Activated CD4-positive, alpha-beta T cell treated with anti-CD3 and anti-CD28 coated beads for 24 hours (primary cell): ENCODE measurements at places on chromosomes 7 and 10.

DNA sequence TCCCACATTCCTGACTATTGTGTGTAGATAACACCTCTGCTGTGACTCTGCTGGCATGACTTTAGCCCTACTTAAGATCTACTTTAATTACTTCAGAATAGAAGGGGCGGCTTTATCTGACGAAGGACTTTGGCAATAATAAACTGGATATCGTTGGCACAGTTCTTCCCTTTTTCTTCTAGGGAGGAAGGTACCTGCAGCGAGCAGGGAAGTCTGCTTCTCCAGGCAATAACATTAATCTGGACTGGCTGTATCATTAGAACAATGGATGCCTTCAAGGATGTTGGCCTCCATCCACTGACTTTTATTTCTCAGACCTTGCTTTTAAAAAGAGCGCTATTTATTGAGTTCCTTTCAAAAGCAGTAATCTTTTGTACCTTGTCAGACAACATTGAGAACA is 172.6 kb upstream of the THSD7A start:
- no peak for DNase-seq

- no peak for DNase-seq
Measured at GRCh38 chr7:105748701-105749100, 127.7 kb downstream of the ATXN7L1 start.

DNA sequence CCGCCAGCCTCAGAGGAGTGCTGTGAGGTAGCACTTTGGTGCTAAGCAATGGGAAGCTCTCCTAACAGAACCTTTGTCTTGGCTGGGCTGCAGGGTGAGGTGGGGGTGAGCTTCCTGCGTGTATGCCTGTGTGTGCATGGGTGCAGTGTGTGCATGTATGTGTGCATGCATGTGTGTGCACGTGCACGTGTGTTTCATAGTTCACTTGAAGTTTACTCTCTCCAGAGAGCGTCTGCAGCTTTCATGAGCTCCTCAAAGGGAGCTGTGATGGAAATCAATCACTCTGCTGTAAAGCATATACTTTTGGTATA is 4.9 kb upstream of the ZNF467 start:
- DNase-seq = no peak

- DNase-seq = no peak
Measured at GRCh38 chr7:122166740-122167139, 22.7 kb upstream of the AASS start.

GRCh38 chr7:28329661-28330363 is 82.5 kb upstream of the CREB5 start:
- no peak for DNase-seq

- DNase-seq = no peak
Measured at GRCh38 chr7:36969376-36969775, 245.1 kb upstream of the AOAH start.

GRCh38 chr7:24477398-24478136 is 95.7 kb upstream of the PALS2 start:
- no peak for DNase-seq

GRCh38 chr7:43535031-43535451 is 47.9 kb upstream of the STK17A start:
- no peak for DNase-seq

DNA sequence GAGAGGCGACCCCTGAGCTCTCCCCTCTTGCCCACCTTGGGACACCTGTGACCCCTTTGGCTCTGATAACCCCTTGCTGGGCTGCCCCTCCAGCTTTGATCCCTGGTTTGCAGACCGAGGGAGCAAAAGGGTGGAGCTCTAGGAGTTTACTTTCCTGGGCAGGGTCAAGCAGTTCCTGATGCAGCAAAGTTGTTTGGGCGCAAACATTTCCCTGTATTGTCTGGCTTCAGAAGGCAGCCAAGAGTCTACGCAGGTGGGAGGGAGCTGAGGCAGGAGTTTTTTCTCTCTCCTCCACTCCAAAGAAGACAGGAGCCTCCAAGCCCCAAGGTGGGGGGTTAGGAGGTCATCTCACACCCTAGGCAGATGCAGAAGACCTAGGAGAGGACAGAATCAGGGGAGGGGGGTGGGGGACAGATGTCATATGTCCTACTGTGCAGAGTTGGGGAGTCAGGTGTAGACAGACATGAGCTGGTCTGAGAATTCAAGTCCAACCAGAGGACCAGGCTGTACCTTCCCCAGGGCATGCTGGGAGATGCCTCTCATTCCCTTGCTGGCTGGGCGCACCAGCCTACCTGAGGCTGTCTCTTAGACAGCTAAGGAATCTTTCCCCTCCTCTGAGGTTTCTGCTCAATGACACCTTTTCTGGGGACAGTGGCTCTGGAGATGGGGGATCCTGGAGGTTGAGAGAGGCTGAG is 20.5 kb downstream of the TMEM270 start:
- DNase-seq = no peak

DNA sequence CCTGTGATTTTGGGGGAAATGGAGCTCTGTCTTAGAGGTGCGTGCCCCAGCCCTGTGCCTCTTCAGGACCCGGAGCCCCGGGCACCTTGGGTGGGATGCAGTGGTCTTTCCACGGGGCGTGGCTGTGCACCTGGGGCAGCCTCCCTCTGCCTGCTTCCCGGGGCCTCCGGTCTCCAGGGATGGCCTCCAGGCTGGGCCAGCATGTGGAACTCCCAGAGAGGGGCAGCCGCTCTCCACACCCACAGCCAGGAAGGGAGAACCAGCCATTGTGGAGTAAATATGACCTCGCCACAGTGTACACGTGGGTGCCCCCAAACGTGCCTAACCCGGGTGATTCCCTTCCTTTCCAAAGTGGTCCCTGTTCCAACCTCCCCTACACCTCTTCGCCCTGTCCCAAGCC is 52.6 kb downstream of the JAKMIP3 start:
- DNase-seq = no peak

GRCh38 chr10:71314028-71314693 is 4.9 kb upstream of the SLC29A3 start:
- DNase-seq = peak; percentile 35

GRCh38 chr7:151717415-151717814 is 159.5 kb downstream of the PRKAG2 start:
- DNase-seq = no peak

GRCh38 chr10:45442251-45442650 is 68.2 kb downstream of the ALOX5 start:
- no peak for DNase-seq

DNA sequence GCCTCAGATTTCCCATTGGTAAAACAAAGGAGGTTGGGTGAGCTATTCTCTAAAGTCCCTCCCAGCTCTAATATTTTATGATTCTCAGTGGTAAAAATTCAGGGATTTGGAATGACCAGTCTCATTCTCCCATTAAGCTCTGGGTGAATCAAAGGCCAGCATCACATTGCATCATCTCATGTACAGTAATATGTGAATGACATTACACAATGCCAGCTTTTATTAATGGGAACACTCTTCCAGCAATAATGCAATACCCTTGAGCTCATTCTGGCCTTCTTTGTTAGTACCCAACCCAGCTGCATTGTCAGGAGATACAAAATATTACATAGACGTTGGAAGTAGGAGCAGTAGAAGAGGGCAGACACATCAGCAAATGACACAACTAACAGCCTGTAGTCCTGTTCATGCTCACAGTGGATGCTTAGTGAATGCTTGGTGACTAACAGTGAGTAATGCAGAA is 100.0 kb upstream of the EGR2 start:
- no peak for DNase-seq

DNA sequence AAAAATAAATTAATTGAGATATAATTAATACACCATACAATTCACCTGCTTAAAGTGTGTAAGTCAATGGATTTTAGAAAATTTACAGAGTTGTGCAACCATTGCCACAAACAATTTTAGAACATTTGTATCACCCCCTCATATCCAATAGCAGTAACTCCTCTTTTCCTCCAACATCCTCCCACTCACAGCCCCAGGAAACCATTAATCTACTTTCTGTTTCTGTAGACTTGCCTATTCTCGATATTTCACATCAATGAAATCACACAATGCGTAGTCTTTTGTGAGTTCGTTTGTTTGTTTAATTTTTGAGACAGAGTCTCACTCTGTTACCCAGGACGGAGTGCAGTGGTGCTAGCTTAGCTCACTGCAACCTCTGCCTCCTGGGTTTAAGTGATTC is 13.7 kb upstream of the HERC4 start:
- no peak for DNase-seq

GRCh38 chr7:108596560-108596959 is 26.9 kb downstream of the DNAJB9 start:
- no peak for DNase-seq

DNA sequence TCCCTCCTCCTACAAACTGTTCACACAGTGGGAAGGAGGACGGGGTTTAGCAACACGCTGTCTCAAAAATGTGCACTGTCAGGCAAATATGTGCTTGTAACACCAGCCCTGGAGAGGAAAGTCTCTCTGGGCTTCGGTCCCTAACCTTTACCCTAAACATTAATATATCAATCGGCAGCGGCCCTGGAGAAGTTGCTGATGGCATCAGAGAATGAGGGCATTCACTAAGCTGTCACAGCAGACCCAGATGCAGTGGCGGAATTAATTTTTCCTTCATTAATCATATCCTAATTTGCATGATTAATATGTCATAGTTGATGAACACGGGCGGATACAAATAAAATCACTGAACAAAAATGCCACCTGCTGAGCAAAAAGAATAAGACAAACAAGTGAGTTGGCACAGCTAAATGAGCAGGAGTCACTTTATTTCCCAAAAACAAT is 45.2 kb upstream of the INSIG1 start:
- DNase-seq = no peak

DNA sequence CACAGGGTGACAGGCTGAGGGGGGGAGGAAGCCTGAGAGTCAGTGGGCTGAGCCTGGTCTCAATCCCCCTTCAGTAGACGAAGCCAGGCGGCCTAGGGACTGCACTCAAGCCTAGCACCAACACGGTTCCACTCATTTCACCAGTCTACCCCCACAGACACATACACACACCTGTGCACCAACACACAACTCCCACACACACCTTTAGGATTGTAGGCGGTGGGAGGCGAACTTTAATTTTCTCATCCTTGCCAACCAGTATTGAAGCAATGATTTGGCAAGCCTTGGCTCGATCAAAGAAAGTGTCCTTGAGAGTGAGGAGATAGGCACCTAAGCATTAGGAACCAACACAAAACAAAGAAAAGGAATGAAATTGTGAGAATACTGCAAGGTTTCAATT is 19.7 kb downstream of the POLR3A start:
- no peak for DNase-seq

- no peak for DNase-seq
Measured at GRCh38 chr10:689452-690371, at the start of gene DIP2C. DIP2C (minus strand) TSS chr10:689668; CDS start chr10:689578, 90 bp downstream.

DNA sequence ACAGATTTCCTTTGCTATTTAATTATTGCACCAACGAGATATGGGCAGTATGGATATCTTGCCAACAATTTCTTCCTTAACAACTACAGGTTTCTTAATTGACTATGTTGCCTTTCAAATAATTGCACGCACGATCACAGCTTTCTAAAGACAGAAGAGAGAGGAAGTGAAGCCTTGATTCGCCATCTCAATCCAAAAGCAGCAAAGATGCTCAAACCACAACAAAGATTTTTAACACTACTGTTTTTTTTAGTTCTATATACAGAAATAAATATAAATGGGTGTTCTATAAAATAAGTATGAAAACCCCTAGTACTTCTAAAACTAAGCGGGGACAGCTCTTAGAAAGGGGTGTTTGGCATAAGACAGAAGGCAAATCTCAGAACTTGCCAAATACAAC is 251.3 kb downstream of the SFMBT2 start:
- DNase-seq = no peak

DNA sequence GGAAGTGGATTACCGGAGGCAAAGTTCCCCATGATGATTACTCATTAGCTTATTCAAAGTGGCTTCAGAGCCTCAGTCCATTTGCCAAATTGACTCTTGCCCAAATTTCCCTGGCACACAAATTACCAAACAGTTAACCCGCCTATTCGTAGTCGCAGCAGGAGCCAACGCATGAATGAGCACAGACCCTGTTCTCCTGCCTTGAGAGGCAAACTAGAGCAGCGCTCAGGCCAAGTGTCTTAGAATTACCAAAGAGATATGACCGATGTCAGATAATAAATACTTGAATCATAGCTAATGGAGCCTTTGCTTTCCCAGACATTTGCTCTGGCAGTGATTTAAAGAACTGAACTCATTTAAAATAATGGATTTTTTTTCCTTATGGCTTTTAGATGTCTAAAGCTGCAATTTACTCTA is 64.9 kb downstream of the CTTNBP2 start:
- no peak for DNase-seq

DNA sequence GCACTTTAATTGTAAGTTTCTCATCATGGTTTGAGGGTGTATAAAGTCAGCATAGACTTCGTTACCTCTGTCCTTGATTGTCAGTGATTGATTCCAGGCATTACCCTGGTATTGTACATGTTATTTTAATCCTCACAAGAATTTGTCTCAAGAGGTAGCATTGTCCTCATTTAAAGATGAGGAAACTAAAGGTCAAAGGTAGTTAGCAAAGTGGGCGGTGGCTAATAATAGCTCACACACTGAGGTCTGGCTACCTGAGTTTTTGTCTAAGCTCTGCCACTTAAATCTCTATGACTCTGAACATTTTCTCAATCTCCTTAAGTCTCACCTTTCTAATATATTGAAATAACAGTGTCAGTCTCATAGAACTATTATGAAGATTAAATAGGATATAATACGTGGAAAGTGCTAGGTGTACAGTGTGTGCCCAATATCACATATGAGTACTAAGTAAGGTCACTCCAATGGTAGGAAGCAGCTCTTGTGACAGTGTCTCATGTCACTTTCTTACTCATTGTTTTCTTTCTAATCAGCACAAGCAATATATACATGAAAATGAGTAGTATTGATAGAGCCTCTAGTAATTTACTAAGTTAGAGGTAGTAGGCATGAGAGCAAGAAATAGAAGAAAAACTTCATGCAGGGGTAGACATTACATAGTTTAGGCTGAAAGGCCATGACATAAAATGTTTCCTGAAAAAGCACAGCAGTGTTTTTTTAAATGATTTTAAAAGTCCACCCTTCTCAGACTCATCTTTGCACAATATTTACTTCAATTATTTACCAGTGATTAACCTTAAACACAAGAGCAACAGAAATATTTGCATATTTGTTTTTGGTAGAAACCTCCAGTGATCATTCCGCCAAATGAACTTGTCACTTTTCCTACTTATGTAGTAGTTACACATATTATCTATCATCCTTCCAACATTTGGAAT is 21.0 kb downstream of the AHR start:
- DNase-seq = no peak

- no peak for DNase-seq
Measured at GRCh38 chr7:93890464-93891068, at the start of gene TFPI2. TFPI2 (minus strand) TSS chr7:93890753; CDS start chr7:93890678, 75 bp downstream.

DNA sequence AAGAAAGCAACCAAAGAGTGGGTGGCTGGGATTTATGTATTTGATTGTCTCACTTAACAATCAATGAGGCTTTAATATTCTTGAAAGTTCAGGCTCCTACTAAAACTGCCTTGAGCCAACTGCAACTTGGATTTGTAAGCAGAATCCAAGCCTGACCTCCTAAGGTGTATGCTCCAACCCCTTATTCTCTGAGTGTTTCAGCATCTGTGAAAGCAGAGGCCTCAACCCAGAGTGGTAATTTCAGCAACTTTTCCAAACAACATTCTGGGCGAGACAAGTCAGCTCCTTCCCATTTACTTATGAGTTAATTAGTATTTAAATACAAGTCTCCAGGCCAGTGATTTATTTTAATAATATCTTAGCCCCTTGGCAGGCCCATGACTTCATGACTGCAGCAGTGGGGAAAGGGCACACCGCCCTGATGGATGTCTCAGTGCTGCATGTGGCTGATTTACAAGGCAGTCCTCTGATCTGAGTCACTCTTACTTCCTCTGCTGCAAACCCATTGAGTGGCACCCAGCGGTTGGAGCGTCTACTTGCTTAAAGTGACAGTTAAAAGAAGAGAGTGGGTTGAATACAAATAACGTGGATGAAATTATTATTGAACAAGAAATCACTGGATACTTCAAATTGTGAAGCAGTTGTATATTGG is 209.1 kb downstream of the TRIL start:
- DNase-seq = no peak

GRCh38 chr7:30926313-30926712 is 14.7 kb downstream of the AQP1 start:
- no peak for DNase-seq
